IMR-90 (cell line): ENCODE measurements at places on chromosomes 12 and 14. TPM values are rescaled to one million over a fixed set of nuclear protein-coding genes. Genes with fewer than 3 reads are reported as not detected.
A peak's percentile ranks its signal among the peaks of the same experiment; 100 is the strongest.

- DNase-seq: no peak
These were observed 96.1 kb downstream of the KSR2 start for GRCh38 chr12:117872546-117873169.

DNA sequence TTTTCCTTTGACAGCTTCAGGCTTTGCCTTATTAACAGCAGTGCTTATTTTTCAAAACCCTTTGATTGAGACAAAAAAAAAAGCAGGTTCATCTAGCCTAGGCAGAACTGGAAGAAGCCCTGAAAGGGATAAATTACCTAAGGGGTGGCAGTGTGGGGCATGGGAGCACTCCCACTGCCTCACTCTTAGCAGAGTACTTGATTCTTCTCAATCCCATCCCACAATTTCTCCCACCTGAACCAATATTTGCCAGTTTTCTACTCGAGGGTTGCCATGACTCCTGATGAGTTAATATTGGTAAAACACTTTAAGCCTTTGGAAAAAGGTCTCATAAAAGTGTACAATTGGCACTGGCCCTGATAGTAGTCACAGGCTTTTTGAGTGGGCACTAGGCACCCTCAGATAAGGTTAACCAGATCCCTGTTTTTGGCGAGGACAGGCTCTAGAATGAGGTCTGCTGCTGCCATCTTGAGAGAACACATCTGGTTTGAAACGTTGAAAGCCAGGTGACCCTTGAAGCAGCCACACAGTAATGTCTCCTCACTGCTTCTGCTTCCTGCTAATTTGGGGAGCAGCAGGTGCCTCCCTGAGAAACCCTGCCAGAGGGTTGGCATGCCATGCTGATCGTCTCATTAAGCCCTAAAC lies 320.0 kb downstream of the RAD51B start:
- no peak for DNase-seq

- no peak for DNase-seq
These were observed 42.7 kb upstream of the CDKN3 start for GRCh38 chr14:54354096-54354495.

DNA sequence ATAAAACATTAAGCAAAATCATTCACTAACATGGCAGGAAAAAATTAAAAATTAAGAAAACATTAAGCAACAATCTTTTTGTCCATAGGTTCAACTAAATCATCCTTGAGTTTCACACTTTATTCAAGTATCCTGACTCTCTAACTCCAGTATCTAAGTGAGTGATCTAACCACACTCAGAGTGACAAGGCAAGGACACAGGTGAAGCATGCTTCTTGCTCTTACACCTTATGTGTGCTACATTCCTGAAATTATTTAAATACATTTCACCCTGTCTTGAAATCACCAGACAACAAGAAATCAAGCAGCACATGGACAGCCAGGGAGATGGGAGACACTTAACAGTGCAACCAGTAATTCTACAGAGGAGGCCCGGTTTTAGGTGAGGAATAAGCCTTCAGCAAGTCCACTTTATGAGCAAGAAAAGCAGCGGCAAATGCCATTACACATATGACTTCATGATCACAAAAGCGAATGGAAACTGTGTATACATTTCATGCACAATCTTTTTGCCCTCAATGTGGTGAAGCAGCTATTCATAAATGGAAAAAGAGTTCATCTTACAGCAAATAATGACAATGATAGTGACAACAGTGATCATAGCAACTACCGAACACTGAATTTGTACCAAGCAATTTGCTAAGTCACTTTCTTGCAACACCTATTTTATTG lies 37.4 kb downstream of the PHLDA1 start:
- DNase-seq: no peak

DNA sequence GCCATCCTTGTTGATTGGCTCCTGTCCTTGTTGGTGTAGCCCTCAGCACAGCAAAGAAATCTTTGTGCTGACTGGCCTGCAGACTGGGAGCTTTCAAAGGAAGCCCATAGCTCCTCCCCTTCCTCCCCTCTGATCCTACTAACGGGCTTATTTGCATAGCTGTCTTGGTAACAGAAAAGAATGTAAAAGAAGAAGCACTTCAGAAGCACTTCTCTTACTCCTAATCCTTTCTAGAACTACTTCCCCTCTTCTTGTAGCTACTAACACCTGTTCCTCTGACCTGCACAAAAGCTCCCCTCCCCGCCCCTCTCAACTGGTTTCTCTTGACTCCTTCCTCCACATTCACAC lies 14.3 kb upstream of the RIC8B start:
- peak; percentile 15 for DNase-seq

- DNase-seq: no peak
These were observed 29.3 kb upstream of the EMP1 start for GRCh38 chr12:13167226-13167625.

- peak; percentile 29 for DNase-seq
These were observed 36.5 kb upstream of the TMPRSS12 start for GRCh38 chr12:50806176-50806575.

DNA sequence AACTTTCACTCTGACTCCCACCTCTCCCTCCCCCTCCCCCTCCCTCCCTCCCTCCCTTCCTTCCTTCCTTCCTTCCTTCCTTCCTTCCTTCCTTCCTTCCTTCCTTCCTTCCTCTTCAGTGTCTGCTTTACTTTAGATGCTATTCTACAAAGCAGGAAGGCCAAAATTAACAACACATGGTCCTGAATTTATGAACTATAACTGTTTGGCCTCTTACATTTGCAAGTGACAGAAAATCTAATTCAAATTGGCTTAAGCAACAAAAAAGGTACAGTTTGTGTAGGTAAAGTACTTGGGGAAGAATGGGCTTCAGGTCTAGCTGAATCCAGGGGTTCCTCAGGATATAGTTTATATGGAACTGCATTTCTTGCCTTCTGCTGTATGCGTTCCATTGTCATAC lies 673.0 kb downstream of the AACS start:
- no peak for DNase-seq

DNA sequence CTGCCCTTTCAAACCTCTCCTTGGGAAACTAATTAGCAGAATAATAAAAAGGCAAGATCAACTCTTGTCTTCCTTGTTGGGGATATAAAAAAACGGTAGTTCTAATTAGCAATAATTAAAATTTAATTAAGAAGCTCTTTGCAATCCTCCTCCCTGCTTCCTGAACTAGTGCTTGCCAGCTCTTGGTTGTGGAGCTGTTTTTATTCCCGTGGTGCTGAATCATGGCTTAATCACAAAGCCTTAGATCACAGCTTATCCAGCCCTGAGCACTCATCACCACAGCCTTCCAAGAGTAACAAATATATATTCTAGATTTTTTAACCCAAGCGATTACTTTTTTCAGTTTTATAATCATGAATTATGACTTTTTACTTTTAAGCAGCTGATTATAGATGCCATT lies 63.2 kb upstream of the INSM2 start:
- peak; percentile 31 for DNase-seq

- DNase-seq: no peak
These were observed 103.2 kb upstream of the PARP11 start for GRCh38 chr12:3976351-3976938.

- DNase-seq: no peak
These were observed 122.5 kb downstream of the WIF1 start for GRCh38 chr12:64998371-64999147.

GRCh38 chr12:3107071-3107583 lies 29.9 kb downstream of the TSPAN9 start:
- DNase-seq: peak; percentile 63

DNA sequence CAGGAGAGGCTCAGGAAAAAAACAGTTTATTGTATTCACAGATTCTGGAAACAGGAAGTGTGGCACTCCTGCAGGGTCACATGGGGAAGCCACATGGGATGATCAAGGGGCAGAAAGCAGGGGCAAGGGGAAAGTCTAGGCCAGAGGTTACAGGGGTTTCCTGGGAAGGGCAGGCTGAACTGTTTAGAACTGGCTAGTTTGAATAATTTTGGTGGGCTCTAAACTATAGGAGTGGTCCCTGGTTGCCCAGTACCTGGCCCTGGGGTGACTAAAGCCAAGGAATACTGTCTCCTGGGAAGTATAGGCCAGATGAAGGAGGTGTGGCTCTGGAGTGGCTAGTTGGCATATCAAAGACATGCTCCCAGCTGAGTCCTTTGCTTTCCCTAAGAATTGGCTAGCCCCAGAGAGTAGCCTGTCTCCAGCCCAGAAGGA lies 169.2 kb downstream of the SLC41A2 start:
- no peak for DNase-seq

GRCh38 chr14:45650754-45651153 lies 397.8 kb upstream of the MIS18BP1 start:
- DNase-seq: no peak

DNA sequence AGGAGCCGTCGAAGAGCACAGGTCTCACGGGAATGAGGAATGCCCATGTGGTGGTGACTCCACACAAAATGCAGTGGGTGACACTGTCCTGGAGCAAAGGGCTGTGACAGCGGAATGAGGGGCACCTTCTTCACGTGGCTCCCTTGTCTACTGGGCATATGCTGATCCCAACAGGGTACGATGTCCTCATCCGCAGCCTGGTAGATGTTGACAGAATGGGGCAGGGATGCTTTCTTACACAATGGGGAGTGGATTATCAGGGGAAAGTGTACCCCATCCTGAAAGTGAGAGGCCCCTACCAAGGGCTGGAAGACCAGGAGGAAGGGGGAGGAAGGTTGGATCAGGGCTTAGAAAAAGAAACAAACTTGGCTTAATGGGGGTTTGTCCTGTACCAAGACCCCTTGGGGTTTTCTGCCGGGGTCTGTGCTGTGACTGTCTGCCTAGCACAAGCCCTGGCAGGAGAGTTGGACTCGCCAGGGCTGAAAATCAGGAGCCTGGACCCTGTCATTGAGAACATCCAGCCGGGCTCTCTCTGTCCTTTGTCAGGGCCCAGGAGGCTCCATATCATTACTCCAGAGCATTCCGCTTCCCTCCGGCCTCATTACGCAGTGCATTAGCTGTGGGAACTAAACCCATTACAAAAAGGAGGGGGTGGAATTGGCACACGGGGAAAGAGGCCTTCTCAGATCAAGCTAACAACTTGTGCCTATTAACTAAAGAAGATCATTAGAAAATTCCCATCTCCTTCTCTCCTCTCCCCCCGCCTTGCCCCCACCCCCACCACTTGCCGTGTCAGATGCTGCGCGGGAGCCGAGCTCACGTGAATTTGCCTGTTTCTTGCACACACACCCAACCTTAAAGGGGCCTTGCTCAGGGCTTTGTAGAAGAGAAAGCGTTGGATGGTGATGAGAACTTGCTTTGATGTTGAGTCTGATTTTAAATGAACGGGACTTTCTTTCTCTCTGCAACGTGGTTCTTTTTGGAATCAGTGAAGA lies 171.8 kb upstream of the PARP11 start:
- no peak for DNase-seq

DNA sequence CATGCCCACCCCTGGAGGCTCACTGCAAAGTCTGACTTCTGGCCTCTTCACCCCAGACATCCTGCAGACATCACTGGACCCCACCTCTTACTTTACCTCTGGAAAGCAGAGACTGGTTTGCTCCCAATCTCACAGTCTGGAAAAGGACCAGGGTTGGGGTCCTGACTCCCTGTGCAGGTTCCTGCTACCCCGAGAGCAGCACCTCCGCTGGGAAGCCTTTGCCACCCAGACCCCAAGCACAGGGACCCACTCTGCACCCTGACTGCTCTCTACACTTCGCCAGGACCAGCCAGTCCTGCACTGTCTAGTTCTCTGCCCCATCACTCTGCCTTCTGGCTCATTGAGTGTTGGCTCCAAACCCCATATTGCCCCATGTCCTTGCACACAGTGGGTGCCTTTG lies 16.0 kb downstream of the FOXN4 start:
- no peak for DNase-seq

- no peak for DNase-seq
These were observed 14.6 kb downstream of the CMKLR1 start for GRCh38 chr12:108324351-108325017.

DNA sequence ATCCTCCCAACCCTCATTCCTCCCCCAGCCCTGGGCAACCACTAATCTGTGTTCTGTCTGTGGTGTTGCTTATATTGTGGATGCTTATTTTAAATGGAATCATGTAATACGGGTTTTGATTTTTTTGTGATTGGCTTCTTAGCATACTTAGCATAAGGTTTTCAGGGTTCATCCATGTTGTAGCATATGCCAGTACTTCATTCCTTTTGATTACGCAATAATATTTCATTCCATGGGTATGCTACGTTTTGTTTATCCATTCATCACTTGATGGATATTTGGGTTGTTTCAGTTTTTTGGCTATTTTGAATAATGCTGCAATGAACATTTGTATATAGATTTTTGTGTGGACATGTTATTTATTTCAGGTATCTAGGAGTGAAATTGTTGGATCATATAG lies 82.9 kb downstream of the TSPAN9 start:
- DNase-seq: peak; percentile 49

DNA sequence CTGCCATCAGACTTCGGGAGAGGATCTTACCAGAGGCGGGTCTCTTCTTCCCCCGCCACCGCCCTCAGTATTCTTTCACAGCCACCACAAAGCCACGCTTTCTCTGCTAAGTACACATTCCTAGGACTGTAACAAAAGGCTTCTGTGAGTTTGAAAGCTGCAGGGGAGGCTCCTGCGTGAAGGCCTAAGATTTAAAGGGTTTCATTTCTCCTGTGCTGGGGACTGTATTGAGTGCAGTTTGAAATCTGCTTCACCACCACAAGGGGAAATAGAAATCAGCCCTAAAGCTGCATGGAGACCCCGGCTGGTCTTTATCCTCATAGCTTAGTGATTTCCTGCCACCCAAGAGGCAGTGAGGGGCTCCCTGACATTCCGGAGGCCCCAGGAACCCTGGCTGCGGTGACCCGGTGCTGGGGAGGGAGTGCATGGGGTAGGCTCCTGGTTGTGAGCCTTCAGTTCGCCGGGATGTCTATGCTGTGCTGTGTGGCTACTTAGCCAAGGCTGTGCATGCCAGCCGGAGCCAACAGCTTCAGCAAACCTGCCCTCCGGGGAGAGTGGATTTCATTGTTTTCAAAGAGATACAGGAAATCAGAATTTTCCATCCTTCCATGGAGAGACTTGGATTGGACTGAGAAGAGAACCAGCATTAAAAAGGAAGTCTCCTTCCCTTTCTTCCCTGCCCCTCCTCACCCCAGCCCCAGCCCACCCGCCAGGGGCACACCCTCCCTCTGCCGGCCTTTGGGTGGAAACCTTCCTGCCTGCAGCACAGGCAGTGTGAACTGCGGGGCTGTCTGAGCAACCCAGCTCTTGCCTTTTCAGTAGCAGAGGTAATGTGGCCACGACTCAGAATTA lies 163.3 kb downstream of the ETV6 start:
- peak; percentile 27 for DNase-seq

GRCh38 chr12:67333649-67334048 lies 64.5 kb downstream of the CAND1 start:
- no peak for DNase-seq

DNA sequence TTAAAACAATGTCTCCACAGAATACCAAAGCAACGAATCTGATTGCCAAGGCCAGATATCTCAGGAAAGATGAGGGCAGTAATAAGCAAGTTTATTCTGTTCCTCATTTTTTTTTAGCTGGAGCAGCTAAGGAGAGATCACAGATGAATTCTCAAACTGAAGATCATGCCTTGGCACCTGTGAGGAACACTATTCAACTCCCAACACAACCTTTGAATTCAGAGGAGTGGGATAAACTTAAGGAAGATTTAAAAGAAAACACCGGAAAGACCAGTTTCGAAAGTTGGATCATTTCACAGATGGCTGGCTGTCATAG lies 994 bp downstream of the PRORP start:
- DNase-seq: no peak

The RACGAP1 gene
- total RNA-seq: 93.9 and 110 TPM in 2 replicates

The DDN gene
- total RNA-seq: under 0.01 and 0.18 TPM in 2 replicates

The KTN1 gene
- total RNA-seq: 57.2 and 149 TPM in 2 replicates

The PLBD1 gene
- under 0.01 TPM in 1 of 2 replicates, not detected in the other for total RNA-seq

The CLEC2B gene
- total RNA-seq: 0.18 and 0.56 TPM in 2 replicates

The ACRBP gene
- not detected in 2 replicates for total RNA-seq

The KRT83 gene
- total RNA-seq: not detected in 2 replicates

The TMEM132C gene
- not detected in 2 replicates for total RNA-seq

The NANOG gene
- not detected in 2 replicates for total RNA-seq

The PTGES3 gene
- total RNA-seq: 42.7 and 101 TPM in 2 replicates

The TAS2R7 gene
- total RNA-seq: not detected in 2 replicates

The PFDN5 gene
- total RNA-seq: 764 and 1,011 TPM in 2 replicates

The IL26 gene
- total RNA-seq: not detected in 2 replicates
